Neural cell (in vitro differentiated cells): ENCODE measurements at places on chromosomes 1 and 21. TPM values are rescaled to one million over a fixed set of nuclear protein-coding genes. Genes with fewer than 3 reads are reported as not detected.

PMVK gene
- 16.1 and 21.1 TPM in 2 replicates for polyA plus RNA-seq

IFNLR1 gene
- polyA plus RNA-seq, result 0.16 and 0.32 TPM in 2 replicates

GBP3 gene
- polyA plus RNA-seq, result not detected in 2 replicates

CD2 gene
- not detected in 2 replicates for polyA plus RNA-seq

CD52 gene
- not detected in 2 replicates for polyA plus RNA-seq

PRKCZ gene
- 54.9 and 69.9 TPM in 2 replicates for polyA plus RNA-seq
